SK-N-SH treated with all-trans-retinoic acid at 6 μM for 48 hours (cell line): ENCODE measurements at places on chromosomes 5 and 9.

DNA sequence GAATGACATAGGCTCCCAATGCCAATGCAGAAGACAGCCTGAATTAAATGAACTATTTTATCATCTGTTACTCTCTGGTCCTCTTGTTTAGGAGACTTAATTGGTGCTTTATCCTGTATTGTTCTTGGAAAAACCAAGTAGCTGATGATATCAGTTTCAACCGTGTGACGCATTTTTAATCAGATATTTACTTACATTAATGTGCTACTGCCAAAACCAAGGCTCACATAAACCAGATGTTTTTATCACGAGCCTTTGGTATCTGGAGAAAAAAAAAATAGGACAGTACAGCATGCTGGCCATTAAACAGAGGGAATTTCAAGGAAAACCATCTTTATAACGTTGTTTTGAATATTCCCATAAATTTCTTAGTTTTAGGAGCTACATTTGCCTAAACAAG lies 90.1 kb downstream of the ICE1 start:
- no peak; the same call in 2 of the 3 replicates for ATAC-seq

DNA sequence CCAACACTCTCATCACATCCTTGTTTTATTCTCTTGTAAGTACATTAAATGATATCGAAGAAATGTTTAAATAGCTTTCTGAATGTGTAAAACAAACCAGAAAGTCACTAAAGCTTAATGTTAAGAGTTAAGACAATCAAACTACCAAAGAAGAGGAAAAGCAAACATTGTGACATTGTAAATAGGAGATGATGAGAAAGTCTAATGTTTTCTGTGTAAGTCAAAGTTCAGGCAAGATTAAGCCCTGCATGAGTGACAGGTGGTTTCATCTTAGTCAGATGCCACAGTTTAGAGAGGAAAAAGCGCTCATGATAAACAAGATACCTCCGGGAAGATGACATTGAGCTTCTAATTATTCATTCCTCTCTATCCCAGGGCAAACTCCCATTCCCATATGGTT lies 50.9 kb upstream of the PHYKPL start:
- ATAC-seq, result no peak

DNA sequence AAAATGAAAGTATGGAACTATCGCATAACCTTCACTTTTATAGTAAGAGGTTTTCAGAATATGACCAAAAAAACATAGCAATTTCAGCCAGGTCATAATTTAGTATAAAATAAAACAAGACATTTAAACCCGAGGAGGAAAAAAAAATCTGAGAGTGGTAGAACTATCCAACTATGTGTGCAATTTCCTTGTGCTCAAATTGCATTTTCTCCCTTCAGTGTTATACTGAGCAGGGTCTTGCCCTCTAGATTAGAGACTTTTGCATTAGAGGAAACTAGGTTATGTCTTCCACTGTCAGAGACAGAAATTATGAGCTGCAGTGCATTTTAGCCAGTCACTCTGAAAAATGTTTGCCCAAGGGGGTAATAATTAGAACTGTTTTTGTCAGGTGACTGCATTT lies 330.6 kb downstream of the NR2F1-AS1 start:
- ATAC-seq, result peak; percentile 81

DNA sequence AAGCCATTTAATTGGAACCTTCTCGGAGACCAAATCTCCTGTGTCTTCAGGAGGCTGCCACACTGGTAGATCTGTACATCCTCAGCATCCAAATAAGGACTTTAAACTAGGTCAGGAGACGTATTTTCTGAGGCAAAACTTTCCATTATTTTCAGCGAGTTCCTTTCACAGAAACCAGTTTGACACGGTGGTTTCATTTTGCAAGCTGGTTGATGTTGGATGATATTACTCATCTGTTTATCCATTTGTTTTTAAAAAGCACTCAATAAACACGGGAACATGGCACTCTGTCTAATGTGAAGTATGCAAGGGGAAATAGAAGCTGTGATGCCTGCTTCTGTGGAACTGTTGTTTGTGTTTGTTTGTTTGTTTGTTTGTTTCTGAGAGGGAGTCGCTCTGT lies 199.6 kb downstream of the ERCC6L2 start:
- no peak for ATAC-seq

DNA sequence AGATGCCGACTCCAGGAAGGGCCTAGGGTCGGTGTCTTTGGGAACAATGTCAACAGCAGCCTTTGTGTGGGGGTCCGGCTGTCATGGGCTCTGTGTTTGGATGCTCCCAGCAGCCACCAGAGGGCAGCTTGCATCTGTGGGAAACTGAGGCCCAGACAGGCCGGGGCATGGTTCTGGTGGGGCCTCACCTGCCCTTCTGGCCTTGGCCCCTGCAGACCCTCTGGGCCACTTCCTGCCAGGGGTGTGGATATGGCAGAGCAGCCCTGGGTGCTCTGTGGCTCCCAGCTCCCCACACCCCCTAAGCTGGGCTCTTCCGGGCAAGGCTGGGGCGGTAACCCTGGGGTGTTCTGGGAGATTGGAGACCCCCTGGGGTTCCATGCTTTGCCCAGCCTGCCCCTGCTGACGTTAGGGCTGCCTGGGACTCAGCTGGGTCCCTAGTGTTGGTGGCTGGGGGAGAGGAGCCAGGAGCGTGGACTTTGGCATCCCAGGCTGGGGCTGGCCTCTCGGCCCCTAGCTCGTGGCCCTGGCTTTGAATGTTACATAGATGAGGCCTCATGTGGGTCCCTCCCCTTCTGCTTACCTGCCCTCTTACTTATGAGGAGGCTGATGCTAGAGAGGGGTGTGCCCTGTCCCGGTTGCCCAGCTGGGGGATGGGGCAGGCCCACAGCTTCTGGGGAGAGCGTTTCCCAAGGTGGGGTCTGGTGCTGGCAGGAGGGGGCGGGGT lies 38.3 kb downstream of the RXRA start:
- no peak for ATAC-seq

DNA sequence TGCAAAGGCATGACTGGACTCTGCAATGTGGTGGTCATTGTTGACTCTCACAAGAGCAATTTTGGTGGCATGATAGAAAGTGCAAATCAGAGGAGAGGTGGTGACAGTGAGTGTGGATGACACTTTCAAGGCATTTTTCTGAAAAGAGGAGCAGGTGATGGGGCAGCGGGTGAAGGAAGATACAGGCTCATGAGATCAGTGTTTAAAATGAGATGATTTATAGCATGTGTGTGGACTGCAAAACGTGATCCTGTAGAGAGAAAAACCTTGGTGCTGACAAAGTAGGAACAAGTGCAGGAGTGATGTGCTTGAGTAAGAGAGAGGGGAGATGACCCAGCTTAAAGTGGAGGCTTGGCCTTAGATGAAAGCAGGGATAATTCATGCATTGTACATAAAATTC lies 171.2 kb upstream of the PPP2R2B start:
- ATAC-seq, result no peak

GRCh38 chr9:38278457-38278856 lies 114.0 kb upstream of the ALDH1B1 start:
- ATAC-seq, result no peak

DNA sequence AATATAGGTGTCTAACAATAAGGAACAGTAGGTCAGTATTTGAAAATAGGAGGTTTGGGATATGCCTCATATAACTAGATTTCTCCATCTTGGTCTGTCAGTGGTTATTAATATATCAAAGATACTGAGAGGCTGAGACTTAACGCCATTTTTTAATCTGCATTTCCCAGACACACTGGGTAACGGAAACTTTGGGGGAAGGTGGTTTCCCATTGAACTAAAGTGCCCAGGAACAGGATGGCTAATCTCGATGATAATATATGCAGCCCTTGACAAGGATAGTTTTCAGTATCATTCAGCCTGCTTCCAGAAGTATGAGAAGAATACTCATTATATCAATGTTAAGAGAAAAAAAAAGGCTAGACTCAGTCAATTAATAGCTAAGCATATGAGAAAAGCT lies 30.7 kb downstream of the EFNA5 start:
- ATAC-seq, result no peak

DNA sequence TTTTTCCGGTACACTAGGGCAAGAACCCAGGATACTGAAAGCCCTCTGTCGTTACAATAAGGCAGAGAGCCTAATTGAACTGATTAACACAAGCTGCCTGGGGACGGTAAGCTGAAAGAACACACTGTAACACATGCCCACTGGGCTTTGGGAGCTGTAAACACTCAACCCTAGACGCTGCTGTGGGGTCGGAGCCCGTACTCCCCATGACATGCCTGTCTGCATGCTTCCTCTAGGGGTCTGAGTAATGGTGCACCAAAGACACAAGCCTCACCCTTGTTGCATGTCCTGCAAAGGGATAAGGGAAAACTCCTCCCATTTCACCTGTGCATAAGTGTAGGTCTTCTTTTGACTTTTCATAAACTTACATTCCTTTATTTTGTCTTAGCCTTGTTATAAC lies 194.0 kb downstream of the FBXL7 start:
- ATAC-seq, result peak; percentile 23; the same call in 2 of the 3 replicates

DNA sequence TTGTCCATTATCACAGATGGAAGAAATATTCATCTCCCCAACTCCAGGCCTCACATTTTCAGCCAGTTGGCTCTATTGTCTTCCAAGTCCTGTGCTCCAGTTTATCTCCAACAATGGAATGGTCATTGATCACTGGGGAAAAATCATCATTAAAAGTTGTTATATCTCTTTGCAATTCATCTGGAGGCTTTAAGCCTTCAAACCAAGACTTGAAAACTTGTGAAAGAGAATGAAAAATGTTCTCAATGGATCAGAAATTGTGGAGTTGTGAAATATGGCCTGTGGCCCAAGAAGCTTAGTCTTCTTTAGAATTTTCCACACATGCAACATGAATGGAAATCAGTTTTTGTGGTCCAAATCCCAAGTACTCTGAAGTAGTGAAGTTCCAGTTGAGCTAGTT lies 569.6 kb downstream of the EBF1 start:
- no peak for ATAC-seq

DNA sequence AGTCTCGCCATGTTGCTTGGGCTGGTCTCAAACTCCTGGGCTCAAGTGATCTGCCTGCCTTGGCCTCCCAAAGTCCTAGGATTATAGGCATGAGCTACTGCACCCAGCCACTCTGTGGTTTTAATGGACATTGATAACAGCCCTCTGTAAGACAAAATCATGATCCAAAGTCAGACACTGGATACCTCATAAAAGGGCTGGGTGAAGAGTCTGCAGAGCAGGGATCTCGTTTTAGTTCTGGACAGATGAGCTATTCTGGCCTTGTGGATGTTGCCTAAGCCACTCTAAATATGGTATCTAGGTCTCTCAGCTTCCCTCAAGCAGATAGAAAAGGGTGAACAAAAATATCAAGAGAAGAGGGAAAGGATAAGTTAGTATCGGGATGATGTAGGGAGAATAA lies 133.4 kb upstream of the OSMR start:
- no peak for ATAC-seq

- ATAC-seq, result no peak
Observed at GRCh38 chr9:4820168-4820567, 27.4 kb downstream of the RCL1 start.

DNA sequence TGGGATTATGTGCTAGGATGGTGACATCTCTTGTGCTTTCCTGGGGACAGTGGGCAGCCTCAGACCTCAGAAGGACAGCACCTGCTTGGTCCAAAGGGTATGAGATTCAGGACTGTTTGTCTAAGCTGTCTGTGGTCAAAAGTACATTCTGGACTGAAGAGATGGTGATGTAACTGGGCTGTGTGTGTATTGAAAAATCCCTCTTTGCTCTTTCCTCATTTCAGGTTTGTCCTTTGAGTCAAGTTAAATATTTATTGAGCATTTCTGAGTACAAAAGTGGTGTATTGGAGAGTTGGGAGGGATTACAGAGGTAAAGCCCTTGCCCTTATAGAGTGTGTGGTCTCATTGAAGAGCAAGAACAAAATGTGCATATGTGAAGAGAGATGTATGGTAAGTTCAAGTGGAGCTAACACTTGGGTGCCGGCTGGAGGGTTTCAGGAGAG lies 46.7 kb downstream of the RCL1 start:
- ATAC-seq, result no peak

GRCh38 chr5:101942321-101942882 lies 353.7 kb downstream of the SLCO4C1 start:
- ATAC-seq, result peak; percentile 89

DNA sequence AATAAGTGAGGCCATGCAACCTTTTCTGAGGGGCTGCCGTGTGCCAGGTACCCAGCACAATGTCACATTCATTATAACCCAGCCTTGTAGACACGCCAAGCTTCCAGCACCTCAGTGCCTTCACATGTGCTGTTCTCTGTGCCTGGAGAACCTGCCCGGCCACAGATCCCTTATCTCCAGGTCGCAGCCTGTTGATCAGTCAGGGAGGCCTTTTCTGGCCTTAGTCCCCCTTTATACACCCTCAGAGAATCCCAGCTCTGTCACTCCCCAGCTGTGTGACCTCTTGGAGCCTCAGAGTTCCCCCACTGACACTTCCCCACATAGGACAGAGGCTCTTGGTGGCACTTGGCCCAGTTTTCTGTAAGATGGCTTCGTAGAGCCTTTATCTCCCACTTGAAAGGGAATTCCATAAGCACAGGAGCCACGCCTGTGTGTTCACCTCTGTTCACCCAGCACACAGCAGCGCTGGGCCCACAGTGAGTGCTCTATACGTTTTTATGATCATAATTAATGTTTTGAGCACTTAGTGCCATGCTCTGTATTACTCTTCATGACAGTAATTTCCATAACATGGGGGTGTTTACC lies 38.7 kb downstream of the NEURL1B start:
- no peak for ATAC-seq

DNA sequence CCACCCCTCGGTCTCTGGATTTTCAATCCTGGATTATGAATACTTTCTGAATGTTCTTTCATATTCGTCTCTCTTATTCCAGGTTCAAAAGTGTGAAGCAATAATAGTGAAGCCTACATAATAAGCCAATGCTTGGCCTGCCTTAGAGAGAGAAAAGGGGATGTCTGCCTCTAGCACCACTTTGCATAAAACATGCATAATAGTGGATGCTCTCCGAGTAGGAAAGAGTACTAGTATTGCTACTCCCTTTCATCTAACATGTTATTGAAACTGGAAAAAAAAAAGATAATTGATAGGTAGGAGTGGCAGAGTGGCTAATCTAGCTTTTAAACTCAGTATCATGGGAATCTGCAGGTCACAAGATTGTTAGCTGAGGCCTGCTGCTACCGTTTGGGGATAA lies 158.1 kb downstream of the SPATA31D1 start:
- no peak for ATAC-seq

- no peak for ATAC-seq
Observed at GRCh38 chr9:136199391-136200288, 5.3 kb downstream of the LHX3 start.

DNA sequence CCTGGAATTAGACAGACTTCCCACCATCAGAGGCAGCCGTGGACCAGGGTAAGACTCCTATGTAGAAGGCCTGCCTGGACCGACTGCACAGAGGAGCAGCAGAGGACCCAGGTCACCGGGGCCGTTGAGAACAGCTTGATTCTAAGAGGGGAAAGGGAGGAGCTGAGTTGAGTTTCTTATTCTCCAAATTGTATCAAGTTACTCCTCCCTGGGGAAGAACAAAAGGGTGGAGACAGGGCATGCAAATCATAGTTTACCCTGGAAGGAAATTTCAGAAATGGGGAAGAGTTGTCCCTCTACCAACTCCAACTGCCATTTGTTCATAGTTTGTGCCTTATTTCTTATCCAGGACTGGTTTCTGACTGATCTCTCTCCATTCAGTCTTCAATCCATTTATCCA lies 20.9 kb upstream of the SLC31A2 start:
- ATAC-seq, result no peak
